Fibroblast of skin of right biceps (primary cell): ENCODE measurements at places on chromosomes 12 and 14.
A peak's percentile ranks its signal among the peaks of the same experiment; 100 is the strongest.

DNA sequence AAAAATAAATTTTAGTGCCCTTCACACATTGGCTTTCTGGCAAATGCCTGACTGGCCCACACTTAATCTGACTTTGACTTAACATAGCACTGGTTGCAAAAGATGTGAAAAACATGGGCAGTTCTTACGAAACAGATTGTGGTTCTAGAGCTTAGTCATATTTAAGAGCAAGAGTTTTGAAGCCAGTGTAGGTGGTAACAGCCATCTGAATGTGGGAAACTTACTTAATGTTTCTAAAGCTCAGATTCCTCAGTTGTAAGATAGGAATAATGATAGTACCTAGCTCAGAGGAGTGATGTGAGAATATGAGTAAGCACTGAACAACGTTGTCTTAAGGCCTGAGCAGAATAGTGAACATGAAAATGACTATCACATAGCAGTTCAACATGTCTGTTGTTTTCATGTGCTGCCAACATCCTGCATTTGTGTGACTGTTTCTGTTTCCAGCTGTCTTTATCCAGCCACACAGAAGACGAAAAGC, 262.7 kb downstream of the SYT1 start:
- peak; percentile 90 for DNase-seq

DNA sequence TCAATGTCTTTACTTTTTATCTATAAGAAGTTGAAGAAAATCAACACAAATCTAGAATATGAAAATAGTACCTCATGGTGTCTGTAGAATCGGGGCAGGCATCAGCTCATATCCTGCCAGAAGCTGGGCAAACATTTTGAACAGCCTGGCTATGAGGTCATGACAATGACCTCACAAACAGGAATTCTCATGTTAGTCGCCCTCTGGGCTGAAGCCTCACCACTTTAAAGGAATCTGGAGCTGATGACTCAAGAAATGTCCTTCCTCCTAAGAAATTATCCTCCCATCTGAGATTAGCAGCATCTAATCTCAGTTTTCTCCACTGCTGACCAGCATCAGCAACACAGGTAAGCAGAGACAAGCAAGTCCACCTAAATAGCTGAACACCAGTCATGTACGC, 27.1 kb downstream of the CLIP1 start:
- peak; percentile 85 for DNase-seq

DNA sequence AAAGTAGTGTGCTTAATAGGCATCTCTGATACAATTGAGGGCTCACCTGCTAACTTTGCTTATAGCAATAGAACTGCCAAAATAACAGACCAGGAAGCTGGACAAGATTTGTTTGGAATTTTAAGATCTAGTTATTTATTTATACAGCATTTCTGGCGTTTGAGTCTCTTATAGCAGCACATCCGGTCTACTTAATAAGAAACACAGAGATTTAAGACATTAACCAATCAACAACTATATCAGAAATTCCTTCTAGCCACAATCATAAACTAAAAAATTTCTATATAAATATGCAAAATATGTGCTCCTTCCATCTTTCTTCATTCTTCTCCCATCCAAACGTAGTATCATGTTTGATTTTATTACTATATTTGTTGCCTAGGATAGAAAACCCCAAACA, 2.6 kb downstream of the RTN1 start:
- DNase-seq = no peak

GRCh38 chr14:49865431-49865859, 12.9 kb upstream of the NEMF start:
- DNase-seq = peak; percentile 62

DNA sequence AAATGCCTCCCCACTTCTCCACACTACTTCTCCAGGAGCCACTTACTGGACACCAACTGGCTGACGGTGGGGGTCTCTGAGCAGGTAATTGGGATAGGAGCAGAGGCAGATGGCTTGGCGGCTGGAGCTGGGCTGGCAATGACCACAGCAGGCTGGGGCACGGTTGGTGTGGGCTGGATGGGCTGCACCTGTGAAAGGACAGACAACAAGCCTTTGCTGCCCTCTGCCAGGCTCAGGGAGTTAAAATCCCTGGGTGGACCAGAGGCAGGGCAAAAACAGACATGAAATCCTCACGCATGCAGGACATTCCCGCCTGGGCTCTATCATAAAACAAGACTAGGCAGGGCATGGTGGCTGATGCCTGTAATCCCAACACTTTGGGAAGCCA, 19.3 kb upstream of the TFCP2 start:
- no peak for DNase-seq

DNA sequence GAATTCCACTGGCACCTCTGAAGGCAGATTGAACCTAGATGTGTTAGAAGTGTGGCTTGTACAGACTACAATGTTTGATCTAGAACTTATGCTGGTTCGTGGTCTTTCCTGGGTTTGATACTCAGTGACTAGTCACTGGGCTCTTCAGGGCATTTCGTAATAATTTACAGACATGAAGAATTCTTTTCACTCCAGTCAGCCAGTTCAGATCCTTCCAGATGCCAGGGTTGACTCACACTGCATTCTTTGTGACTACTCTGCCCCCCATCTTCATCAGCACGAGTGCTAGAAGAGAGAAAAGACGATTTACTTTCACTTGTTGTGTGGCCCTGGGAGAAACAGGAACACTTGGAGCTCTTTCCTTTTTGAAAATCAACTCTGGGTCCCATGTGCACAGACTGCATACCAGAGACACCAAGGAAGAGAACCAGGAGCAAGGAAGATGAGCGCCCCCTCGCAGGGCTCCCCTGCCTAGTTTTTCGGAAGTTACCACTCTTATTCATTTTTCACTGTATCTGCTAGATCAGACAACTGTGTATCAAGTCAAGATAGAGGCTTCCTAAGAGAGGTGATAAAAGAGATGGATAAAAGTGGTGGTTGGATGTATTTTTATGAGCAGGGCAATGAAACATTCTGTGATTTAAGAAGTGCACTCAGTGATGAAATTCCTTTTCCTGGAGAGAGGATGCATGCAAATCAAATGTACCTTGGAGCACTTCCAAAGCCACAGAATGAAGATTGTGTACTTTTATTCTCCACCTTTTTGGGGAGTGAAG, 33.5 kb upstream of the EVL start:
- DNase-seq = peak; percentile 99

GRCh38 chr14:59182641-59183040, 5.8 kb upstream of the DAAM1 start:
- no peak for DNase-seq

DNA sequence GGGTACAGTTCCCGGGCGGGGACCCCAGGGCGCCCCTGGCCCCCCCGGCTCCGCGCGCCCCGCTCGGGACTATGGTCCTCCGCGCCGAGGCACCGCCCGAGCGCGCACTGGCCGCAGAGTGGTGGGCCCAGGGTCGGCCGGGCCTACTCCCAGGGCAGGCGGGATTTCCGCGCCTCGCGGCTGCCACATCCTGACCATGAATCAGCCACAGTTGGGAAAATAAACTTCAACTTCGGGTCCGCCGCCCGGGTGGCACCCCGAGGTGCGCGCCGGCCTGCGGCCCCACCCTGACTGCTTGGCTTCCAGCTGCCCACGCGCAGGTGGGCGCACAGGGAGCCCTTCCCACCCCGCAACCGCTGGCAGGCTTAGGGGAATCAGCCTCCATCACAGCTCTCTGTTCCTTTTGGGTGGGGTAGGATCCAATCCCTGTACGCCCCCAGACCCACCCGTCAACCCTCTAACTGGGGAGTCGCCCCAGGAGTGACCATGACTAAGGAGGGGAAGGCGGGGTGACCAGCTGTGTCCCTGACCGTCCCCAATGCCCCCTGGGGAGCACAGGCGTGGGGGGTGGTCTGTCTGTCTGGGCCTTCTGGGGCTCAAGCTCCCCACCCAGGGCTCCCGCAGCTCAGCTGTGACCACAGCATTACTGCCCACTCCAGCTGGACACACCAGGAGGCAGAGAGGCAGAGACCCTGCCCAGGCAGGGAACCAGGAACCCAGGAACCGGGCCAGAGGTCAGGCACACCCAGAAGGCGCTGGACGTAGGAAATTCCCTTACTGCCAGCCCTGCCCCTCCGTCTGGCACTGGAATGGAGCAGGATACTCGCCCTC, 678 bp downstream of the INF2 start:
- DNase-seq = no peak

DNA sequence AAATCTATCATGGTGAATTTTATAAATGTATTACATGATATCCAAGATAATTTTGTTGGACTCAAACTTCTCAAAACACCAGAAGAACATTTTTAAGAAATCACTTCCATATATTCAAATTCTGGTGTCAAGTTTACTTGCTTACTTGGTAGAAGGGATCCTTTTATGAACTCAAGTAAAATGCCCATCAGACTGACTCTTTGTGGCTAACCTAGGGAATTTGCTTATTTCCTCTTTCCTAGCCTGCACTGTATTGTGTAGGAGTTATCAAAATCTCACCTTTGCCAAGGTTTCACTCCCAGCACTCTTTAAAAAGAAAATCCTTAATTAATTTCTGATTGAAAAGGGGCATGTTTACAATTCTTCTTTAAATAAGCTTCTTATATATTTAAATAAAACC, 196.5 kb downstream of the DUSP6 start:
- no peak for DNase-seq

DNA sequence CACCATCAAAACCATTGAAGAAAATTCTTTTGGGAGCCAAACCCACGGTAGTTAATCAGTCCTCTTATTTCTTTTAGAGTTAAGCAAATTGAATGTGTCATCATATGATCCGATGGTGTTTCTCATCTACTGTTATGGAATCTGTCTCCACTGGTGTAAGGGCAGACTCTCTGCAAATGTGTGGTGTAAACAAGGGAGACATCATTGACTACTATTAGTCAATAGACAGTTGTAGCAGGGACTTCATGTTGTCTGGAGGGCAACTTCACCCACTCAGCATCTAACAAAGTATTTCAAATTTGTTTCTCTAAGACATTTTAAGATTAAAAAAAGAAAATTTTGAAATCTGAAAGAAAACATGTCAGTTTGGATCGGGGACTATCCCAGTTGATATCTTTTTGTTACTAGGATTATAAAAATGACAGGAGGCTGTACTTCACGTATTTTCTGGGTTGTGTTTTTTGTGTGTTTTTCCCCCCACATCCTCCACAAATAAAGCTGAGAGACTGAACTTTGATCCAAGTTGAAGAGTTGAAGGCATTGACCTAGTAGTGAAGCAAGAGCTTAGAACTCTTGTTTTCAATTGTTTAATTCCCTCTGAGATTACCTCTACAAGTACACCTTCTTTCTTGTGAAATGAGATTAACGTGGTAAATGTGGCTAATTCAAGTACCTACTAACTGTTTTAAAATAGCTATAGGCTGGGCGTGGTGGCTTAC, 4.0 kb downstream of the GOLGA5 start:
- no peak for DNase-seq

- DNase-seq = peak; percentile 85
Observed at GRCh38 chr12:46472893-46473633, 100.5 kb upstream of the SLC38A2 start.

GRCh38 chr12:109740694-109741245, 27.1 kb downstream of the FAM222A start:
- DNase-seq = no peak

DNA sequence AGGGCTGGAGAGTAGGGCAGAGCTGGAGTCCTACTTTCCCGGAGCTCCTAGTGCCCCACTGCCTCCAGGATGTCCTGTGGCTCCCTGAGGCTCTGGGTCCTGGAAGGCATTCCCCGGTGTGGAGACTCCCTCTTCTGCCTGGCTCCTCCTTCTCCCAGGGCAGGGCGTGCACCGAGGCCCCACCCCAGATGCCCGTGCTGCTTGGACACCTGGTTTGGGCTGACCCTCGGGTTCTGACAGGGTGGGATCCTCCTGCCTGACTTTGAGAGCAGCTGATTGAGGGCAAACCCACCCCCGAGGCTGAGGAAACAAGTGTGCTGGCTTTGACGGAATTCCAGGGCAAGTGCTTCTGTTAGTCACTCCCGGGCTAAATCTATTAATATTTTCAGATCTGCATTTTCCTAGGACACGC, 15.4 kb downstream of the TEAD4 start:
- peak; percentile 31 for DNase-seq

- no peak for DNase-seq
Observed at GRCh38 chr12:113445544-113446171, 23.5 kb downstream of the SDSL start.

- DNase-seq = no peak
Observed at GRCh38 chr14:99517643-99518381, 36.6 kb downstream of the CCNK start.

- DNase-seq = no peak
Observed at GRCh38 chr14:101834800-101835547, 73.5 kb downstream of the PPP2R5C start.

DNA sequence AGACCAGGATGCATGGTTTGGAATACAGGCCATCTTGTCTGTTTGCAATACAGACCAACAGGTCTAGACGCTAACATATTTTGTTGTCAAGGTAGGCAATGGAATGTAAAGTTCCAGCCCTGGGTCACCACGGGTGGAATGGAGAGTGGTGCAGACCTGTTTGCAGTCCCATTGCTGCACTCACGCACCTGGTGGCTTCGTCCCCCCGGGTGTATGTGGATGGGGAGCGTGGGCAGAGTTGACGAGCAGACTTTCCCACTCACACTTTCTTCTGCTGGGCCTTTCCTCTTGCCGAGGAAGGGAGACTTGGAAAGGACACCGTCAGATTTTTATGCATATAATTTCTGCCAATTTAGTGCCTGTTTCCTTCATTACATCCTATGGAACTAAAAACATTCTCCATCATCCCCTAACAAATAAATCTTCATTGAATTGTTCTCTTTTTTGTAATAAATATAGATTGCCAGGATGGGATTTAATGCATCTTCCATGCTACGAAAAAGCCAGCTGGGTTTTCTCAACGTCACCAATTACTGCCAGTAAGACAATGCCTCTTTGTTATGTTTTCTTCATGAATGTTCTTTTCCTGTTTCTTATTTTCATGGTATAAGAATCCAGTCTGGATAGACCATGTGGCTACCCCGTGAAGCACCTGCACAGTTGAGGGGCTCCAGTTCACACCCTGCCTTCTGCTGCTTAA, 15.2 kb downstream of the DCAF4 start:
- no peak for DNase-seq

DNA sequence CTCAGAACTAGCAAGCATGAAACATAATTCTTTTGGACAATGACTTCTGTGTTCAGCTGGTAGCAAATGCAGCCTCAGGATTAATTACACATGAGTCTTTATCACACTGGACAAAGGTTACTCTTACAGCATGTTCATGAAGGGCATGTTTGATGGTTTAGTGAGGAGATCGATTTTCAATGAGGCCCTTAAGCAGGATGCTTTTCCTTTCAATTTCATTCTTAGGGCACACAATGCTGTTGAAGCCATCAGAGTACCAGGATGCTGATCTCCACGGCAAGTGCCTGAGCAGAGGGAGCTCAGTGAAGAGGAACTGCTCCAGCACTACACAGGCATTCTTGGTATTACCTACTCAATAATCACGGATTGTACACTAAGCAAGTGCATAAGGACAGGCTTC, 542.0 kb downstream of the SNAPC1 start:
- DNase-seq = no peak
